Right hindlimb (tissue), 1 donor: ENCODE measurements at places on chromosomes 1 and 21.
A peak's percentile ranks its signal among the peaks of the same experiment; 100 is the strongest.

DNA sequence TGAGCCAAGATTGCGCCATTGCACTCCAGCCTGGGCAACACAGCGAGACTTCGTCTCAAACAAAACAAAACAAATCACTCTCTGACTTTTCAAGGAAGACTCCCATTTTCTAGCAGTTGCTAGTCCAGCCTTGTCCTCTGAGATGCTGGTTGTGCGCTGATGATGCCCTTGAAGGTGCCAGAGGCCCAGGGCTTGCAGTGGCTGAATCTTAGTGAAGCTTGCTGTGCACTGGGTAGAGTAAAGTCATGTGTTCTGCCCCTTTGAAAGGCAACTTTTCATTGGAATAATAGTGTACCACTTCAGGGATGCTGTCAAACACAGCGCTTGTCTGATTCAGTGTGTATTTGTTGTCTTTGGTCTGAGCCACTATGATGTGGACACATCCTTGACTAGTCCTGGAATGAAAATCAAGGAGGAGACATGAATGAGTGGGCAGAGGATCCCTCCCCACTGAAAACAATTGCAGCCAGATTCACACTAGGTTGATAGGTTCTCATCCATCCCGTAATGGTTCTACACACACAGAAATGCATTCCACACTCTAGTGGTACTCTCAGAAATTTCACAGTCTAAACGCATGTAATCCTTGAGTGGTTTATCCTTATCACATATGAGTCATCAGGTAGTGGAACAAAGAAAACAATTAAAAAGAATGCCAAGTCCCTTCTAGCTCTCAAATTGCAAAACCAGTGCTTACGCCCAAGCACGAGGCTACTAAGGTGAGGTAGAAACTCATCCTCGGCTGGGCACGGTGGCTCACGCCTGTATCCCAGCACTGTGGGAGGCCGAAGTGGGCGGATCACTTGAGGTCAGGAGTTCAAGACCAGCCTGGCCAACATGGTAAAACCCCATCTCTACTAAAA lies 17.8 kb upstream of the TDRD10 start:
- DNase-seq: no peak

- no peak for DNase-seq
These were observed 70.9 kb upstream of the POU3F1 start for GRCh38 chr1:38117444-38117887.

DNA sequence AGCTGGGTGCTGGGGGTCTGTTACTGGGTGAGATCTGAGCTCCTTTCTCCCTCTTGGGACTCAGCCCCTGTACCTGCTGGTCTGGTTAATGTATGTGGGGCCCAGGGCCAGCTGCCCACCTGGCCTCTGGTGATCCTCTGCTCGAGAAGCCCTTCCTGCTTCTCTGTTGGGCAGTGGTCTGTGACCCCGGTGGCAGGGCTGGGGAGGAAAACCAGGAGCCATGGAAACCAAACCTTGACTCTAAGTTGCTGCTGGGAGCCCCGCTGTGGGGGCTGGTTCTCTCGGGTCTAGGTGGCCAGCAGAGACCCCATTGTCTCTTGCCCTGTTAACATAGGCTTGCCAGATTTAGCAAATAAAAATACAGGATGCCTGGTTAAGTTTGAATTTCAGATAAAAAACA lies 1.3 kb downstream of the PADI1 start:
- DNase-seq: no peak

- peak; percentile 18 for DNase-seq
These were observed 99.5 kb downstream of the RYR2 start for GRCh38 chr1:237141502-237141901.

- DNase-seq: no peak
These were observed 1.3 kb upstream of the SLC30A1 start for GRCh38 chr1:211580303-211580687.

- DNase-seq: no peak
These were observed 17.8 kb upstream of the POU3F1 start for GRCh38 chr1:38064197-38064903.
